Stimulated activated CD4-positive, alpha-beta T cell treated with anti-CD3 and anti-CD28 coated beads, Interleukin-1b, Interleukin-23, amount 100 ng/mL, for 1 hour (primary cell): ENCODE measurements at places on chromosomes 11 and 22.
A peak's percentile ranks its signal among the peaks of the same experiment; 100 is the strongest.

DNA sequence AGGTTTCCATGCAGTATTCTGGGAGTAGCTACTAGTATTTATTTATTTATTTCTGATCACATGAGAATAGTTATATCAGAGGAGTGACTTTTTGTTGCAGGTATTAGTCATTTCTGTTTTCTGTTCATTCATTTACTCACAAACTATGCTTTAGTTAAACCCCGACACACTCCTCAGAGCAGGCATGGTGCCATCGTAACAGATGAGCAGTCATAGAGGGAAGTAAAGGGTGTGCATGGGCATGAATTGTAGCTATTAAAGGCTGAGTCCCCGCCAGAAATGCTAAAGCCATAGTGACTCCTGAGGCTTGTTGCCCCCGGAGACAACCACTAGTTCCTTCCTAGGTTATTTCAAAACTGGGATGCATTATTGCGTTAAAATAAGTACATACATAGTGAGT is 10.6 kb downstream of the JHY start:
- DNase-seq: no peak

DNA sequence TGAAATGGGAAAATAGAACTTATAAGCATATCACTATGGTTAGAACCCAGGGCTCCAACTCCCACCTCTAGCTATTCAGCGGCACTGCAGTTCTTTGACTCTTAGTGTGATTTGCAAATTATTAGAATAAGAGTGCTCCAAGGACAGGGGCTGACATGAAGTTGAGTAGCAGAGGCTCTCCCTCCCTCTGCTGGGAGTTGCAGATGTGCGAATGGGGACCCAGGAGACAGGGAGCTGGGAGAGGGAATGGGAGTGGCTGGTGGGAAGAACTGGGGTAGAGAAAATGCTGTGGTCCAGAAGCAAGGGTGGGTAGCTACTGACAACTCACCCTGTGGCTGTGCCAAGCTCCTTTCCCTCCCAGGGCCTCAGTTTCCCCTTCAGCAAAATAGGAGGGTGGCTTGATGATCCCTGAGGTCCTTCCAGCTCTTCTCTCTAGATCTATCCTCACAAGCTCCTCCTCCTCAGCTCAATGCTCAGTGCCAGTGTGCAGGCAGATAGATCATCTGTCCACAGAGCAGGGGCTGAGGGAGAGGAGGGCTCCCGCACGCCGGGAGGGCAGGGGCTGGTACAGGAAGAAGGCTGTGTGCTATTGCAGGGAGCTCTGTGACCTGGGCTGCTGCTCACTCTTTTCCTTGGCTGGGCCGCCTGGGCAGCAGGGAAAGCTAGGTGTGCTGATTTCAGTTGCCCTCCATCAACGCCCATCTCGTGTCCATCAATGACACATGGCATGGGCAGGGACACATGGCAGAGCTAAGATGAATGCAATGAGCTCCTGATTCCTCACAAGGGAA is 99.0 kb downstream of the NECTIN1 start:
- no peak for DNase-seq

GRCh38 chr22:47307822-47308221 is 545.4 kb downstream of the TBC1D22A start:
- DNase-seq: no peak

DNA sequence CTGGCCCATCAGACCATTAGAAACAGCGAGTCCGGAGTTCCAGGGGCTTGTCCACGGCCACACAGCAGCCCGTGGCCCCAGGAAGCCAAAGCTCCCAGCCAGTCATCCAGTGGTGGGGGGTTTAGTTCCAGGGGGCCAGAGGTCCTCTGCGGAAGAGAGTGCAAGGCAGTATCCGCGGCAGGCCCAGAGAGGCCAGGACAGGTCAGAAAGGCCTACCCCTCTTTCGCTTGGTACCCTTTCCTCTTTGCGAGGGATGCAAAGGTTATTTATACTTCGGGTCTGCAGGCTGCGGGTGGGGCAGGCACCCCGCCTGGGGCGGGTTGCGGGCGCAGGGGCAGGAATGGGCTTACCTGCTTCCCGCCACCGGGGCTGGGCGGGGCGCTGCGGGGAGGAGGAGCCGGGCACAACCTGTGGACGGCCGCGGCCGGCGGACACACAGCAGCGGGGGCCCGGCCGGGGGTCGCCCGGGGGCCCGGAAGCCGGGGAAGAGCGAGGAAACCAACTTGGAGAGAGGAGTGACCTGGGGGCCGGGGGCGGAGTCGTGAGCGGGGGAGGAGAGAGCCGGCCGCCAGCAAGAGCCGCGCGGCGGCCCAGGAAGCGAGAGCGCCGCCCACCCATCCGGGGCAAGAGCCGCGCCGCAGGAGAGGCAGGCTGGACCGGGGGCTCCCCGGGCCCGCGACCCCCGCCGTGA is at the start of gene SH3BP1:
TSS of gene SH3BP1 (plus strand) at position 600 of the 691 bp plus-strand sequence. CDS start 119 bp downstream, outside the sequence.
- DNase-seq: no peak

- peak; percentile 56 for DNase-seq
These were observed 432 bp upstream of the GRK2 start for GRCh38 chr11:67265633-67266448.

GRCh38 chr11:112481431-112481830 is 220.8 kb upstream of the PLET1 start:
- DNase-seq: no peak

GRCh38 chr22:29716814-29717545 is 2.8 kb upstream of the CABP7 start:
- DNase-seq: no peak
